ENCODE measurements at places on chromosomes 5 and 9.

- no peak for DNase-seq
Measured at GRCh38 chr5:115813719-115814118, 2.7 kb downstream of the CDO1 start.

- DNase-seq: no peak
Measured at GRCh38 chr9:103942651-103943050, 151.5 kb upstream of the SMC2 start.

- DNase-seq: no peak
Measured at GRCh38 chr9:108963459-108964143, 29.4 kb downstream of the ABITRAM start.

GRCh38 chr5:43041669-43042175 is 1.6 kb upstream of the ANXA2R start:
- DNase-seq: no peak

DNA sequence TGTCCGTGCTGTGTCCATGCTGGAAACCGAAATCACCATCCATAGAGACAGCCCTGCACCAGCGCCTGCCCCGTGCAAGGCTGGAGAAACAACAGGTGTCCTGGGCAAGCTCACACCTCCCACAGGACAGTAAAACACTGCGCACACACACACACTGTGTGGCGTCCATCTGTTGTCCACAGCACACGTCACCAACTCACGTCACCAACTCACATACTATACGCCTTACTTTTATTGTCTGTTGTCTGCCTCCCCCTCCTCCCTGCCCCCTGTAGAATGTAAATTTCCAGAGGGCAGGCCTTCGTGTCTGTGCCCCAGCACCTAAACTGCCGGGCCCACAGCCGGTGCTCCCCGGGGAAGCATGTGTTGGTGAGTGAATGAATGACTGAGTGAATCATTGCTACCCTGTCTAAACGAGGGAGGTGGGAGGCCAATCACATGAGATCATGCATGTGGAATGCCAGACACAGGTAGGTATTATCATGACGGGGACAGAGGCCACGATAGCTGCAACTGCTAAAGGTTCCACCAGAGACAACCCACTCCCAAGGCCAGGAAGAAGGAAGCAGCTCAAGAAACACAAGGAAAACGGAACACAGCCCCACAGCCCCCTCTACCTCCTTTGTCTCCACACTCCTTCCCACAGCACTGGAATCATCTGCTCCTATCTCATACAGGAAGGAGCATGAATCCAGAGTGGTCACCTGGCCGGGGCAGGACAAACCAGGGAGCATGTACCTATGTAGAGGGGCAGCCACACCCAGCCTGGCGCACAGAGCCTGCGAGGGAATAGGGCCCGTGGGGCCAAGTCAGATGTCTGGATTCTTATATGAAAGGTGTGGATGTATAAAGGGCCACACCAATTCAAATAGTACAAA is 41.9 kb downstream of the STK10 start:
- no peak for DNase-seq

DNA sequence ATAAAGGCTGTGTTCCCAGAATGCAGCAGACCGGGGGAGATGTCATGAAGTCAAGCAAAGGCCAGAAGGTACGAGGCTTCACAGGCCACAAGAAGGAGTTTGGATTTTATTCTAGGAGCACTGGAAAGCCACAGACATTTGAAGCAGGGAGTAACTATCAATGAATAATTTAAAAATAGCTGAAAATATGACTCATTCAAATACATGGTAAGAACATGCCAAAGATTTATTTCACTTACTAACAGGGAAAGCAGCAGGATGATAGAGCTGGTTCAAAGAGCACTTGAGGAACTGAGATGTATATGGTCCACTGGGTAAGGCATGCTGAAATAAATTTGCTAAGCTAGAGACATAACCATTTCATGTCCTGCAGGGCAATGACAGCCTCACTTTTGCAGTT is 53.2 kb downstream of the MSX2 start:
- no peak for DNase-seq

GRCh38 chr5:75522025-75522424 is 10.3 kb downstream of the POLK start:
- DNase-seq: no peak

- no peak for DNase-seq
Measured at GRCh38 chr9:124261736-124262648, 4.2 kb downstream of the NEK6 start.

DNA sequence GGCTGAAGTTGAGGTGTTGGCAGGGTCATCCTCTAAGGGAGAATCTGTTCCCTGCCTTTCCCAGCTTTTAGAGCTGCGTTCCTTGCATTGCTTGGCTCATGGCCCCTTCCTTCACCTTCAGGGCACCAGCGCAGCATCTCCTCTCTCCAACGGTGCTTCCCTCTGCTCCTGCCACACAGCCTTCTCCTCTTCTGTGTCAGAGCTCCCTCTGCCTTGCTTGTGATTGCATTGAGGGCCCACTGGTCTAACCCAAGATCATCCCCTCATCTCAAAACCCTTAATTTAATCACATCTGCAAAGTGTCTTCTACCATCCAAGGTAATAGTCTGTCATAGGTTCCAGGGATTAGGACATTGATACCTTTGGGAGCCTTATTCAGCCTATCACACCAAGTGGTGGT is 205.7 kb upstream of the TBCA start:
- no peak for DNase-seq

DNA sequence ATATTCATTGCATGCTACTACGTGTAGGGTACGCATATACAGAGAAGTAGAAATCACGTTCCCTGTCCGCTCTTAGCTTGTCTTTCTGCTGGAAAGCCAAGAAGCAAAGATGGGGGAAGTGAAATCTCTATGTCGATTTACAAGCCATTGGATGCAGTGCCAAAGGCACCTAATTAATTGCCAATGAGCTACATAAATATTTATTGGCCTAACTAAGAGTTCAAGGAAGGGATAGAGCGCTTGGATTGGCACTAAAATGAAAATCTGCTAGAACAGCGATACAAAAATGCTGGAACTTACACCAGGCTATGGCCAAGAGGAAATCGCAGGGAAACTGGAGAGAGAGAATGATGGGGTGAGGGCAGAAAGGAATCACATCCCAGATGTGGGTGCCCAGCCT is 10.8 kb downstream of the SMIM23 start:
- no peak for DNase-seq

GRCh38 chr5:111743512-111743911 is 13.5 kb downstream of the NREP start:
- DNase-seq: no peak

DNA sequence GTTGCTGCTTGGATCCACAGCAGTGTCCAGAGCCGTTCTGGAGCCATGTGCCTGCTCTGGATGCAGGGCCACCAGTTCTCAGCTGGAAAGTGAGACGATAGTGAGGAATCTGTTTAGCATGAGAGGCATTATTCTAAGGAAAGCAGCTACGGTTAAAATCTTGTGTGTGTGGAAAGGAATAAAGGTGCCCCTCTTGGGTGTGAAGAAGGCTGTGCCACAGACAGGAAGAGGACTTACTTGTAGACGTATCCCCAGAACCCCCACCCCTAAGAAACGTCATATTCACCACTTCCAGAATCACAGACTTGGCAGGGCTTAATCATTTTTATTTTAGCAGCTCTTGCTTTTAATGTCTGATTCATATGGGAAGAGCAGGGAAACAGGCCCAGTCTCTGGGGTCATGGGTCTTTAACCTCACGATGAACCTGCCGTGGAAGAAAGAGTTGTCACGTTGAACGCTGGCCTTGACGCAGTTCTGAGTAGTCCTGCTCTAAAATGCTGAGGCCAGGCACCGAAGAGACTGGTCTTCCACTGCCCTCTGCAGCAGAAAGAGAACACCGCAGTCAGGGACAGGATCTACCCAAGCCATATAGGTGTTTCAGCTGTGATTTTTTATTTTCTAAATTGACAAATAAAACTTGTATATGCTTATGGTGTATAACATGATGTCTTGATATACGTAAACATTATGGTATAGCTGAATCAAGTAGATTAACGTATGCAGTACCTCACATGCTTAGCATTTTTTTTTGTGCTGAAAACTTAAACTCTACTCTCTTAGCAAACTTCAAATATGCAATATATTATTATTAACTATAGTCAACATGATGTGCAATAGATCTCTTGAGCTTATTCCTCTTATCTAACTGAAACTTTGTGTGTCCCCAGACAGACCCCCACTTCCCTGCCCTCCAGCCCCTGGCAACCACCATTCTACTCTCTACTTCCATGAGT is 38.8 kb downstream of the CARTPT start:
- DNase-seq: no peak

DNA sequence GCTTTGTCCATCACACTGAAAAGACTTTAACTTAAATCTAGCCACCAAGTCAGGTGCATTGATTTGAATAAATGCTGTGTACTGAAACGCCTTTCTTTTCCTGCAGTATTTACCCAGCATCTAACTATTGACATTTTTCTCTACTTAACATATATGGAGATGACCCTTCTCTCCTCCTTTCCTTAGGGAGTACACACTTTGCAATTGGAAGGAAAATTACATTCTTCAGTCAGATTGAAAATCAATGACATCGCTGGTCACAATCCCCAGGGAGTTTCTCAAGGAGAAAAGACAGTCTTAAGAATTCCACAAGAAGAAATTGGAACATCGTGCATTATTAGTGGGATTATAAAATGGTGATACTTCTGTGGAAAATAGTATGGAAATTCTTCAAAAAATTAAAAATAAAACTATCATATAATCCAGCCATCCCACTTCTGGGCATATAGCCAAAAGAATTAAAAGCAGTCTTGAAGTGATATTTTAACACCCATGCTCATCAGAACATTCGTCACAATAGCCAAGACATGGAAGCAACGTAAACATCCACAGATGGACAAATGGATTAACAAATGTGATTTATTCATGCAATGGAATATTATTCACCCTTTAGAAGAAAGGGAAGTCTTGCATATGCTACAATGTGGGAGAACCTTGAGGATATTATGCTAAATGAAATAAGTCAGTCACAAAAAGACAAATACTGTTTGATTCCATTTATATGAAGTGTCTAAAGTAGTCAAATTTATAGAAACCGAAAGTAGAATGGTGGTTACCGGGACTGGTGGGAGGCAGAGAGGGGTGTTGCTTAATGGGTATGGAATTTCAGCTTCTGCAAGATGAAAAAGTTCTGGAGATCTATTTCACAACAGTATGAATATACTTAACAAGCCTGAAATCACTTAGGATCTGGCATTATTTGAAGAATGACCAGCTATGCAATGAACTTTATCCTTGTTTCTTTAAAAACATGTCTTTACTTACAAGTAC is 14.3 kb upstream of the FREM1 start:
- no peak for DNase-seq

All from stimulated activated CD8-positive, alpha-beta memory T cell treated with anti-CD3 and anti-CD28 coated beads, Interleukin-2, amount 100 ng/mL, for 1 hour (primary cell).